ENCODE measurements at places on chromosomes 5 and 9. TPM values are rescaled to one million over a fixed set of nuclear protein-coding genes. Genes with fewer than 3 reads are reported as not detected.
A peak's percentile ranks its signal among the peaks of the same experiment; 100 is the strongest.

AIF1L gene
- total RNA-seq: 13.2 TPM

NOL6 gene
- 83.5 TPM for total RNA-seq

GDNF gene
- not detected for total RNA-seq

PCDHA9 gene
- 0.34 TPM for total RNA-seq

PCDHB12 gene
- 2.8 TPM for total RNA-seq

IFNA2 gene
- total RNA-seq: not detected

SLC46A2 gene
- 4.2 TPM for total RNA-seq

SAPCD2 gene
- 1.6 TPM for total RNA-seq

SPATA31E1 gene
- total RNA-seq: not detected

SOX30 gene
- 0.52 TPM for total RNA-seq

- DNase-seq: no peak
These were observed 1.8 kb downstream of the HRH2 start for GRCh38 chr5:175659546-175660253.

- no peak for DNase-seq
These were observed 10.4 kb upstream of the ACTBL2 start for GRCh38 chr5:57493034-57493433.

- no peak for DNase-seq
These were observed 1573.4 kb downstream of the EFNA5 start for GRCh38 chr5:106097340-106097739.

DNA sequence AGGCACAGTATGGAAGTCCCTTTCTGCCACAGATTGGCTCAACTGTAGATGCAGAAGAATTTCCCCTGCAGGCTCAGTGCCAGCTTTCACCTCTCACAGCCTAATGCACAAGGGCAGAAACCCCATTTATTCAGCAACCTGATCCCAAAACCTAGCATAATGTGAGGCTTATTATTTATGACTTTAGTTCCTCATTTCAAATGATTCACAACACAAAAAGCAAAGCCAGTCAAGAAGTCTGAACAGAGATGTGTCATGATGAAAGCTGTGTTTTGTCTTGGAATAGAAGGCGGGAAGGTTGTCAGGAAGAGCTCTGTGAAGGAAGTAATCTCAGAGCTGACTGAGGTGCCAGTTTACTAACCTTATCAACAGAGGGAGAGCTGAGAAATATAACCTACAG lies 369.7 kb downstream of the LRRC70 start:
- DNase-seq: no peak

GRCh38 chr9:132589148-132590036 lies 7.0 kb downstream of the BARHL1 start:
- DNase-seq: no peak

DNA sequence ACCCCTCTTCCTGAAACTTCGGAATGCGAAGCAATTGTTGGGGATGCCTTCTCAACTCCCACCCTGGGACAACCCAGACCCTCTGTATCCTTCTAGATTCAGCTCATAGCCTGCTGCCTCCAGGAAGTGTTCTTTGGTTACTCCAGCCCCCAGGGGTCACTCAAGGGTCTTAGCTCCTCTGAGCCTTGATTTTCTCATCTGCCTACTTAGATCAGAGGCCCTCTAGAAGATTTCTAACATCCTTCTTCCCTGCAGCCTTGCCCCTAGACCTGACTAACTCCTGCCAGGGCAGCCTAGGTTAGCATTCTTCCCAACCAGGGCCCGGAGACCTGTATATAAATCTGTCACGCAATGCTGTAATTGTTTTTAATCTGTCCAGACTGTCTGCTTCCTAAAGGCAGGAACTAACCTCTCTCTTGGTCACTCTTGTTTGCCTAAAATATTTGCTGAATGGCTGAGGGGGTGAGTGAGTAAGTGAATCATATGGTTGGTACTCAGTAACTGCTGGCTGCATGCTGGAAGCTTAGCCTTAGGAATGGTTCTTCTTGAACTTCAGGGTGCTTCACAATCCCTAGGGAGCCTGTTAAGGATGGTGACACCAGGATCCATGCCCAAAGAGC lies 8.2 kb downstream of the GALNT10 start:
- DNase-seq: no peak

- no peak for DNase-seq
These were observed 64.3 kb downstream of the RXRA start for GRCh38 chr9:134390537-134390936.

DNA sequence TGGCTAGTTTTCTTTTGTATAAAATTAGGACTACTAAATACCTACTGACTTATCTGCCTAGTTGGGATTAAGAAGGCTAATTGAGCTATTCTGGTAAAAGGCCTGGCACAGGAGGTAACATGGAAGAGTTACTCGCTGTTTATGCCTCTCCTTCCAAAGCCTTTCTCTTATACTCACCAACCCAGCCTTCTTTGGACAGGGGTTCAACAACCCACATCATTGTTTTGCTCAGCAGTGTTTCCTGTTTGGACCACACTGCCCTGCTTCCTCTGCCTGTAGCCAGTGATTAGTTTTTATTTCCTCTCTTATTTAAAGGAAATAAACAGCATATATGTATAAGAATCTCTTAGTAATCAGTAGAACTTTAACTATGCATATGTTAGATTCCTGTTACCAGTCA lies 85.1 kb upstream of the TLX3 start:
- DNase-seq: no peak

- no peak for DNase-seq
These were observed 30.3 kb downstream of the ANGPTL2 start for GRCh38 chr9:127092041-127092608.

- DNase-seq: peak; percentile 94
These were observed 6.1 kb downstream of the NOTCH1 start for GRCh38 chr9:136539427-136540421.

- DNase-seq: no peak
These were observed 7.3 kb downstream of the BRD3 start for GRCh38 chr9:134060546-134060945.

GRCh38 chr9:124202447-124202971 lies 55.2 kb upstream of the NEK6 start:
- DNase-seq: no peak

- DNase-seq: no peak
These were observed 65.5 kb downstream of the ACO1 start for GRCh38 chr9:32449969-32450368.

GRCh38 chr9:133768859-133769510 lies 30.8 kb upstream of the SARDH start:
- peak; percentile 39 for DNase-seq

DNA sequence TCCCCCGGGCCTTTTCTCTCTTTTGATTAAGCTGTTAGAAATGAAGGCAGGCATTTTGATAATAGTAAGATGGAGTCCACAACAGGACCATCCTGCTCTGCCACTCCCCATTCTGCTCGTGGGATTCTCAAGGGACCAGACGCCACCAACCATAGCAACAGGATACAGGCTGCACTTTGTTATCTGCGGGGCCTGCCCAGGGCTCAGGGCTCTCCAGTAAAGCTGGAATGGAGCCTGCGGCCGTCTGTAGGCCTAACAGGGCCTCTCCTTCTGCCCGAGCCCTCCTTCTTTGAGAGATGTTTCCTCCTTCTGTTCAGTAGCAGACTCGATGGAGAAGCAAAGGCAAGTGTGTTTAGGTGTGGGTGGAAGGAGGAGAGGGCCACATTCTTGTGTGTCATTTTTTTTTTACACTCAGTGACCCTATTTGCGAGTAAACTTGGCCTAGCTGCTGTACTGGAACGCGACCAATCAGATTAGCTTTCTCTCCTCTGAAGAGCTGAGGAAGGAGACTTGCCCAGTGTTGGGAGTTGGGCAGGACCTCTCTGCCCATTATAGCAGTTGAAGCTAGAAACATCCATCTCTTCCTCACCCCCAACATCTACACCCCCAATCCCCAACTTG lies 8.9 kb upstream of the EPB41L4B start:
- peak; percentile 71 for DNase-seq

GRCh38 chr9:90943341-90943740 lies 141.7 kb downstream of the SYK start:
- no peak for DNase-seq

DNA sequence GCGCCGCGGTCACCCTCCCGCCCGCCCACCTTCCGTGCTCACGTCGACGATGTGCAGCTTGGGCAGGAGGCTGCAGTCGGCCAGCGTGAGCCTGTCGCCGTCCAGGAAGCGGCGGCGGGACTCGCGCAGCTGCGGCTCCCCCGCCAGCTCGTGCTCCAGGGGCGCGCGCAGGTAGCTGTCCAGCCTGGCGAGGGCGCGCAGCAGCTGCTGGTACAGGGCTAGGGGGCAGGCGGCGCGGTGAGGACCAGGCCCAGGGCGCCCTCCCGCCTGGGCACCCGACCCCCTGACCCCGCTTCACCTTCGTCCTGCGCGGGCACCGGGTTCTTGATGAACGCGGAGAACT lies 1.5 kb downstream of the CLIC3 start:
- no peak for DNase-seq

All from ureter (tissue), 1 donor.